ENCODE measurements at places on chromosomes 7 and 10. TPM values are rescaled to one million over a fixed set of nuclear protein-coding genes. Genes with fewer than 3 reads are reported as not detected.

DNA sequence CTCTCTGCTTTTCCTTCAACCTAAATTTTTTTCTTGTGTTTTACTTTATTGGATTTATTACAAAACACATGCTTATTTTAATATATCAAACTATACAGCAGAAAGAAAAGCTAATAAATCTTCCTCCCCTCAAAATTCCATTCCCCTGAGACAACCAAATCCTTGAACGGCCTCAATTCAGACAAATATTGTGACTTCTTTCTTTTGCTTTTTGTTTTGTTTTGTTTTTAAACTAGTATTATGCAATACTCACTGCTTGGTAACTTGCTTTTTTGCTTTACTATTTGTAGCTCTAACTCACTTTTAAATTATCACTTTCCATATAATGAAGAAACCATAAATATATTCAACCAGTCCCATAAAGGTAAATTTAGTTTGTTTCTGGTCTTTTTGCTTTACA is 59.4 kb upstream of the CDK1 start:
- DNase-seq = no peak

GRCh38 chr10:132918617-132919373 is 23.6 kb downstream of the CFAP46 start:
- no peak for DNase-seq

- DNase-seq = no peak
Measured at GRCh38 chr10:73732426-73732825, 11.7 kb upstream of the SEC24C start.

GRCh38 chr7:8211725-8212096 is 50.3 kb downstream of the ICA1 start:
- DNase-seq = no peak

- DNase-seq = peak; percentile 81
Measured at GRCh38 chr10:101297901-101298486, 56.0 kb upstream of the BTRC start.

DNA sequence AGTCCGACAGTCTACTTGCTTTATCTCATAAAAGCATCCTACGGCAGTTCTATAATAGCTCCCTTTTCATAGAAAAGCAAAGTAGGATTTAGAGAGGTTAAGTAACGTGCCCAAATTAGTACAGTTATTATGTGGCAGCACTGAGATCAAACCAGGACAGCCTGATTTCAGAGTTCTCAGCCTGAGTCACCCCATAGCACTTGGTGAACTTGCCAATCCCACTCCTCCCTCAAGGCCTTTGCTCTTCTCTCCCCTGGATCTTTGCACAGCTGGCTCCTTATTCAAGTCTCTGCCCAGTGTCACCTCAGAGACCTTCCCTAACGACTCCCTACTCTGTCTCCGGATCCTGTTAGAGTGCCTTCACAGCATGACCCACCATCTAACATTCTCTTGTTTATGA is 438.0 kb upstream of the NFE2L3 start:
- no peak for DNase-seq

GRCh38 chr10:78215645-78216044 is 182.0 kb downstream of the RPS24 start:
- DNase-seq = peak; percentile 85

- no peak for DNase-seq
Measured at GRCh38 chr7:57412168-57412567, 37.8 kb upstream of the ZNF716 start.

DNA sequence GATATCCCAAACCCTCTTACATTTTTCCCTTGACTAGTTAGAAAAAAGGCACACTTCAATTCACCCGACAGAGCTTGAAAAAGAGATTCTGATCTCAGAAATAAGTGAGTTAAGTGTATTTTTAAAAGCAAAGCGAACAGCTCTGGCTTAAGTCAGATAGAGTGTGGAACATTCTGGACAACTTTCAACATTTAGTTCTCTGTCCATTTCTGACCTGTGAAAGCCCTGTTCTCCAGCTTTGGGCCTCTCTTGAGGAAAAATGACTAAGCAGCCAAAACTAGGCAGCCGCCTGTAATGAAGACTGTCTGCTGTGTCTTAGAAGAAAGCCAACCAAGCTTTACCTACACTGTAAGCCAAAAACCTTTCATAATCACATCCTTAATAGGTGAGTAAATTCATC is 50.5 kb downstream of the CDK6 start:
- peak; percentile 32 for DNase-seq

DNA sequence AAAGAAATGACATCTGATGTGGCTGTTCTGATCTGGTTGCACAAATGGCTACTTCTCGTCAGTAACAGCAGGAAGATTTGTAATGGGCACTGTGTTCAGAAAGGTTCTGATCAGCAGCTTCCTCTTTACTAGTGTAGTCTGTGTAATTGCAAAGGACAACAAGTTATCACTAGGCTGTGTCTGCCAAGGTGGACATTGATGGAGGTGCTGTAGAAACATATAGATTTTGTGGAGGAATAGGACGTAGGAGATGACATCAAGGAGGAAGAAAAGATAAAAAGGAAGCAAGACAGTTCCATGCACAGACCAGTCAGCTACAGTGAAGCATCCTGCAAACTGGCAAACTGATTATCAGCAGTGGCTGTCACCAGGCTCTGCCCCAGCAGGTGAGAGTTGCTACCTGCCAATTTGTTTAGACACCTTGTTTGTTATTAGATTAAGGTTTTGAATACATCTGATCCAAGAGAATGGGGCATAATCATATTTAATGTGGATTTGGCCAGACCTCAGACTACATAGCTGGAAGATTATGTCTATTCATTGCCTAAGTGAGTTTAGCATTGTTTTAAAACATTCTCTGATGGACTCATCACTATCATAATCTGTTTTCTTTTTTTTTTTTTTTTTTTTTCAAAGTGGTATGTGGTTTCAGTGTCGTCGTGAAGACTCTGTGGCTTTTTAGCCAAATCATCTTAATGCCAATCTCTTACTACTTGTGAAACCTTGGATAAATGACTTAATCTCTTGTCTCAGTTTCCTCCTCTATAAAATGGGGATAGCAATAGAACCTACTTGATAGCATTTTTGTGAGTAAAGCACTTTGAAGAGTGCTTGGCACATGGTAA is 417.9 kb upstream of the LRGUK start:
- DNase-seq = no peak

DNA sequence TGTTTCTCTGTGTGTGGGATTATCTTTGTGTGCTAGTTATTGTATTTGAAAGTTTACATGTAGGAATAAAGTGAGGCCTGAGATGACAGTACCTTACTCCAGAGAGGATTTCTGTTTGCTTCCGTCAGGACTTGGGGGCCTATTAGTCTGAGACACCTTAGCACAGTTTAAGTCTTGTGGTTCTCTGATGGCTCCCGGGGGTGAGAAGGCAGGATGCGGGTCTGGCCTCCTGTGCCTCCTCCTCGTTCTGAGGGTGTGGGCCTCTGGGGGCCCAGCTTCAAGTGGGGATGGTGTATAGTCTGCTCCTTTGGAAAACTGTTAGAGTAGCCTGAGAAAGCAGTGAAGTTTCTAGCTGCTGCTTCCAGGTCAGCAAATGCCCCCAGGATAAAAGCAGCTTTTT is 12.4 kb downstream of the MTURN start:
- no peak for DNase-seq

- DNase-seq = no peak
Measured at GRCh38 chr10:106302961-106303360, 861.5 kb downstream of the SORCS1 start.

GRCh38 chr10:85666102-85666501 is 700.5 kb downstream of the GRID1 start:
- no peak for DNase-seq

GRCh38 chr10:24716295-24716694 is 7.4 kb downstream of the ARHGAP21 start:
- DNase-seq = no peak

DNA sequence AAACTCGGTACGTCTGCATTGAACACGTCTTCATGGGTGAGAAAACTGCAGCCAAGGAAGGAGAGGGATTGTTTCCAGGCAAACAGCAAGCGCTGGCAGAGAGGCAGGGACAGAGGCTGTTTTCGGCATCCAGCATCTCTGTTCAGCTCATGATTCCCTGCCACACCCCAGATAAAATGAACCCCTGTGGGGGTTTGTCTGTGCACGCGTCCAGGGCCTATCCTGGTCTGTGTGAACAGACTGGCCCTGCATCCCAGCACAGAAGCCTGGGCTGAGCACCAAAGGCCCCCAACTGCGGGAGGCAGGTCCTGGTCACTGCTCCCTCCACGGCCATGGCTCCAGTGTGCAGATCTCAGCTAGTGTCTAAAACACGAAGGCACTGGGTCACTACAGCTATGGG is 83.3 kb upstream of the FAM20C start:
- DNase-seq = peak; percentile 33

GRCh38 chr7:28360739-28361138 is 51.6 kb upstream of the CREB5 start:
- no peak for DNase-seq

DNA sequence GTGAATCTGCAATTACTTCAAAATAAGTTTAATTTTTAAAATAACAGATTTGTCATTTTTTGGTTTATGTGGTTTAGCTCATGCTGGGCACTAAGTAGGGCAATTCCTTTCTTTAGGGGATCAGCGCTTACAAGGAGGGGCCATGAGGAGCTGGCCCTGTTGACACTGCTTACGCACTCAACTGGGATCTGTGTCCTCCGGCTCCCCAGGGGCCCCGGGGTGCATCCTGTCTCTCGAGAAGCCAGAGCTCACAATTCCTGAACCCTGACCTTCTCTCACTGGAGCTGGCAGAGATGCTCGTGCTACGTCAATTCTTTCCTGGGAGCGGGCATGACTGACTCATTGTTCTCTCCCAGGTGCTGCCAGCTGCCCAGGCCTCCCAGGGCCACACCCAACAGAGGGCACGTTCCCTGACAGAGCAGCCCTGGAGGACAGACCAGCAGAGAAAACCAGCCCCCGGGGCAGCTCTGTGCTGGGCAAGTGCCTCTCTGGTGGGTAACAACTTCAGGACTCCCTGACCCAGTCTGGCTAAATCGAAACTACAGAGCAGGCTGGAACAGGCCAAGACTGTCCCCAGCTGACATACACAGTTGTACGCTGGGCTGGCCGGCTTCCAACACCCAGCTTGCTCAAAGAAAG is 36.8 kb downstream of the CTBP2 start:
- peak; percentile 81 for DNase-seq

- no peak for DNase-seq
Measured at GRCh38 chr10:84820120-84820519, 491.7 kb downstream of the CCSER2 start.

DNA sequence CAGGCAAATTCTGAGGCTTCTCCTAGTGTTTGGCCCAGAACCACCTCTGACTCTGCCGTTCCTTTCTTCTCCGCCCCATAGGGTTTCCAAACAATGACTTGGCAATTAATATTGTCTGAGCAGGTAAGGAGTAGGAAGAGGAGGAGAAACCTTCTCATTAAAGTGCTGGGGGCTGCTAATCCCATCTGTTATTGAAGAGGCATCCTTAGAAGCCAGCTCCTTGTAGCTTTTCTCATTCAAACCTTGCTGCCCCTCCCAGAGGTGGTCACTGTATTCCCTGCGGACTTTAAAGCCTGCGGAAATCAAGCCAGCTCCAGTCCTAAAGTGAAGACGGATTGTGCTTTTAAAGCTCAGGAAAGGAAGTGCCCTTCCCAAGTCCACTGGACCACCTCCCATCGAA is 1.4 kb upstream of the NKX1-2 start:
- no peak for DNase-seq

GRCh38 chr7:1545417-1546246 is 10.4 kb downstream of the TMEM184A start:
- no peak for DNase-seq

GRCh38 chr10:106761906-106762305 is 402.6 kb downstream of the SORCS1 start:
- peak; percentile 19 for DNase-seq

DNA sequence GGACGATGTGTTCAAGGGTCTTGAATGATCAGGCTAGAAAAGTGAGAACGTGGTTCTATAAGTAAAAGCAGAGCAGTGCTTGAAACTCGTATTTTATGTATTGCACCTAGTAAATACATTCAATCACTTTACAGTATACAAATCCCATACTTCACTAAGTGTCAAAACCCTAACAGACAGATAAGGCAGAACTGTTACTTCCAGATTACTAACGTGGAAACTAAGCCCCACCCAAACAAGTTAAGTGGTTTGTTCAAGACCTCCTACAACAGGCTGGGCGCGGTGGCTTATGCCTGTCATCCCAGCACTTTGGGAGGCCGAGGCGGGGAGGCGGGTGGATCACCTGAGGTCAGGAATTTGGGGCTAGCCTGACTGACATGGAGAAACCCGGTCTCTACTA is 9.2 kb upstream of the MYO1G start:
- DNase-seq = no peak

GRCh38 chr7:69847921-69848612 is 249.8 kb downstream of the AUTS2 start:
- DNase-seq = no peak

- DNase-seq = no peak
Measured at GRCh38 chr7:142104550-142105527, 6.7 kb upstream of the MGAM2 start.

- no peak for DNase-seq
Measured at GRCh38 chr7:69937097-69937496, 338.8 kb downstream of the AUTS2 start.

GRCh38 chr10:28058746-28059145 is 59.9 kb upstream of the ODAD2 start:
- no peak for DNase-seq

DNA sequence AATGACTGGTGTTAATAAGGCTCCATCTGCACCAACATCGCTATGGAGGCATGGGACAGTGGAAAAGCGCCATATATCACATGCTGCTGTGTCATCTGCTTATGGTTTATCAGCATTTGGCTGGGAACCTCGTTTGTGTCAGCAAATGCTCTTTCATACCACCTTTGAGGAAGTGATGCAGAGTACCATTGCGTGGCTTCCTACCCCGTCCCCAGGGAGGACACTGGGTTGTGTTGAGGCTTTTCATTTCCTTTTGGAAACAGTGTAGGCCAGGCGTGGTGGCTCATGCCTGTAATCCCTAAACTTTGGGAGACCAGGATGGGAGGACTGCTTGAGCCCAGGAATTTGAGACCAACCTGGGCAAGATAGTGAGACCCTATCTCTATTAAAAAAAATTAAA is 6.8 kb downstream of the TACR2 start:
- DNase-seq = no peak

Gene DYDC2
- total RNA-seq = 0.57 TPM

Gene DGKI
- total RNA-seq = 1.3 TPM

Gene AKR1C4
- total RNA-seq = not detected

Gene GPR85
- total RNA-seq = 0.31 TPM

Gene OR2A7
- total RNA-seq = 12.3 TPM

Gene DPCD
- total RNA-seq = 26.4 TPM

Gene SEMA3C
- 17.2 TPM for total RNA-seq

Gene GPR15LG
- 0.44 TPM for total RNA-seq

Gene WNT8B
- not detected for total RNA-seq

Gene LEP
- not detected for total RNA-seq

Gene TRIM73
- total RNA-seq = 4.3 TPM

Gene FOXI2
- total RNA-seq = 1.1 TPM

Gene NYAP1
- total RNA-seq = 0.41 TPM

Gene CFAP70
- total RNA-seq = 6.0 TPM

Gene ARHGEF5
- 43.5 TPM for total RNA-seq

Gene GDF2
- not detected for total RNA-seq

All from kidney (tissue), 22 donors.